WTC11 (cell line): ENCODE measurements at places on chromosomes 2 and 18. TPM values are rescaled to one million over a fixed set of nuclear protein-coding genes. Genes with fewer than 3 reads are reported as not detected.

The SERPINB8 gene
- 0.46 to 0.73 TPM (median 0.57 TPM) in 3 replicates for total RNA-seq

The ATP6V1B1 gene
- not detected in 3 replicates for total RNA-seq

The GATA6 gene
- total RNA-seq, result 0.15 to 0.21 TPM (median 0.18 TPM) in 3 replicates

The MC2R gene
- total RNA-seq, result not detected in 3 replicates

The AMER3 gene
- 0.05 to 0.13 TPM (median 0.09 TPM) in 3 replicates for total RNA-seq

The GPBAR1 gene
- 0.20 to 0.39 TPM (median 0.25 TPM) in 3 replicates for total RNA-seq

The MROH2A gene
- total RNA-seq, result 0.16 TPM in 1 of 3 replicates, not detected in the others

The CYRIA gene
- total RNA-seq, result 6.2 to 8.3 TPM (median 7.1 TPM) in 3 replicates

The HOXD11 gene
- total RNA-seq, result not detected in 3 replicates

The PLEK gene
- 0.26 to 0.46 TPM (median 0.37 TPM) in 3 replicates for total RNA-seq

The DSC2 gene
- 27.0 to 29.8 TPM (median 28.3 TPM) in 3 replicates for total RNA-seq

The TCF23 gene
- 0.05 to 0.14 TPM (median 0.13 TPM) in 3 replicates for total RNA-seq

The FER1L5 gene
- total RNA-seq, result 1.1 to 1.4 TPM (median 1.1 TPM) in 3 replicates

The PTPRN gene
- 3.8 to 5.7 TPM (median 5.2 TPM) in 3 replicates for total RNA-seq

The REG1B gene
- total RNA-seq, result 2.1 to 3.8 TPM (median 2.3 TPM) in 3 replicates

The WDR75 gene
- 59.0 to 68.3 TPM (median 64.8 TPM) in 3 replicates for total RNA-seq

The STARD6 gene
- total RNA-seq, result 0.23 TPM in 1 of 3 replicates, not detected in the others

The RPRM gene
- total RNA-seq, result 25.4 to 29.0 TPM (median 28.1 TPM) in 3 replicates

The RAD51AP2 gene
- 0.26 to 0.37 TPM (median 0.30 TPM) in 3 replicates for total RNA-seq

The CHRND gene
- 0.07 to 0.11 TPM in 2 of 3 replicates, not detected in the other for total RNA-seq

The LONRF2 gene
- 0.33 to 0.57 TPM (median 0.55 TPM) in 3 replicates for total RNA-seq

The ANKRD30BL gene
- 0.39 to 0.76 TPM (median 0.48 TPM) in 3 replicates for total RNA-seq

The SLC40A1 gene
- 0.53 to 0.76 TPM (median 0.57 TPM) in 3 replicates for total RNA-seq

The COLEC11 gene
- total RNA-seq, result 0.69 to 1.3 TPM (median 0.87 TPM) in 3 replicates

The SPP2 gene
- not detected in 3 replicates for total RNA-seq

The MYO7B gene
- total RNA-seq, result 0.02 TPM in 1 of 3 replicates, not detected in the others

The AAMP gene
- total RNA-seq, result 113 to 125 TPM (median 115 TPM) in 3 replicates

The ABHD3 gene
- 11.1 to 12.1 TPM (median 11.5 TPM) in 3 replicates for total RNA-seq

The ATP9B gene
- 17.7 to 19.0 TPM (median 18.6 TPM) in 3 replicates for total RNA-seq

The KCNK3 gene
- total RNA-seq, result 0.22 to 0.30 TPM (median 0.30 TPM) in 3 replicates

The SERPINB3 gene
- total RNA-seq, result 0.11 to 0.22 TPM in 2 of 3 replicates, not detected in the other

The TUBB8B gene
- total RNA-seq, result 0.94 to 1.6 TPM (median 1.2 TPM) in 3 replicates

The MAL gene
- 0.22 to 0.39 TPM in 2 of 3 replicates, not detected in the other for total RNA-seq

The GALNT13 gene
- 8.5 to 9.9 TPM (median 8.8 TPM) in 3 replicates for total RNA-seq

The SLC20A1 gene
- total RNA-seq, result 59.9 to 64.4 TPM (median 60.1 TPM) in 3 replicates

The RGPD3 gene
- total RNA-seq, result 0.07 to 0.11 TPM (median 0.11 TPM) in 3 replicates

The CCDC85A gene
- 0.22 to 0.27 TPM (median 0.25 TPM) in 3 replicates for total RNA-seq
